Fibroblast of pulmonary artery (primary cell): ENCODE measurements at places on chromosomes 12 and 14.

- DNase-seq, result no peak
These were observed 19.0 kb upstream of the CLEC2A start for GRCh38 chr12:9951026-9951675.

- DNase-seq, result peak; percentile 67
These were observed 37.8 kb downstream of the PHETA1 start for GRCh38 chr12:111330800-111331752.

GRCh38 chr14:63276016-63276415 is 42.7 kb downstream of the GPHB5 start:
- no peak for DNase-seq

DNA sequence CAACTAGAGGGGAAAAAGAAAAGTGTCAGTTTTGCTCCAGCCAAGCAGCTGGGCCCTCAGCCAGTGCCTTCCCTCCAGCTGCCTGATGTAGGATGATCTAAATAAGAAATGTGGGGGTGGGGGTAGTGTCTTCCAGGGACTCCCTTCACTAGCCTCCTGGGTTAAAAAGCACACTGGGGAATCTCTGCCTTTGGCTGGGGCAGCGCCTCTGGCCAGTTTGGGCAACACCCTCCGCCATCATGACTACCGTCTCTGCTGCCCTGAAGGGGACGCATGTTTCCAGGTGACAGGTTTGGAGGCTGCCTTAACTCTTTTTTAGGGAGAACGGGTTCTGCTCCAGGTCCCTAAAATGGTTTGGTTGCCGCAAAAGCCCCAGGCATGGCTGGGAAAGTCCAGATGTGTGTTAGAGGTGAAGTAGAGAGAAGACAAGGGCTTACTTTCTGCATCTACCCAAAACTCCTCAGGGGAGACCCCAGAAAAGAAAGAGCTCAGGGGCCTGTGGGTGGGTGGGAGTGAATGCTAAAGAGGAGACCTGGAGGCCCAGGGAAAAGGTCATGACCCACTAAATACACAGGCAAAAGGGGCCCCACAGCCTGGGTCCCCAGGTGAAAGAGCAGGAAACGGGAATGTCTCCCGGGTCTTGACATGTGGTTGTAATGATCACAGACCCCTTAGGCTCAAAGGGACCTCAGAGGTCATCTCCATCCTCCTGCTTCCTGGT is 132.8 kb upstream of the CCND2 start:
- no peak for DNase-seq

GRCh38 chr12:52636592-52637258 is 15.3 kb downstream of the KRT2 start:
- no peak for DNase-seq
